ENCODE measurements at places on chromosomes 13 and 19.

GRCh38 chr13:31631071-31631470, 108.3 kb upstream of the RXFP2 start:
- no peak for DNase-seq

GRCh38 chr13:32542221-32542620, 3.6 kb upstream of the N4BP2L2 start:
- DNase-seq, result no peak

- no peak for DNase-seq
These were observed 22.2 kb downstream of the CNFN start for GRCh38 chr19:42367929-42368328.

- DNase-seq, result peak; percentile 68
These were observed 3.5 kb upstream of the CIRBP start for GRCh38 chr19:1265615-1266128.

DNA sequence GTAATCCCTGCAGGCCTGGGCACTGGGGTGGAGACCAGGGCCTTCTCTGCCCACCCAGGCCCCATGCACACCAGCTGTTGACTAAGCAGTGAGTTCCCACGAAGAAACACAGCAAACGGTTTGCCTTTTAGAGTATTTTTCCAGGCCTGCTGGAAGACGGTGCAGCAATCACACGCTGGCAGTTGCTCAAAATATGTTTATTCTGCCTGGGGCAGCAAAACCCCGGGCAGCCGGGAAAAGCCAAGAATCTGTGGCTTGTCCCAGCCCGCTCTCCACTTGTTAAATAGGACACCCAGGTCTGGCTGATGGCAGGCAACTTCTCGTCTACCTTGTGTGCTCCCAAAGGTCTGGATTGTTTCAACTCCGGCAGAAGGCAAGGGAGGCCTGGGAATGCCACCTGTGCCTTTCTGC, 40.8 kb downstream of the GGACT start:
- DNase-seq, result no peak

DNA sequence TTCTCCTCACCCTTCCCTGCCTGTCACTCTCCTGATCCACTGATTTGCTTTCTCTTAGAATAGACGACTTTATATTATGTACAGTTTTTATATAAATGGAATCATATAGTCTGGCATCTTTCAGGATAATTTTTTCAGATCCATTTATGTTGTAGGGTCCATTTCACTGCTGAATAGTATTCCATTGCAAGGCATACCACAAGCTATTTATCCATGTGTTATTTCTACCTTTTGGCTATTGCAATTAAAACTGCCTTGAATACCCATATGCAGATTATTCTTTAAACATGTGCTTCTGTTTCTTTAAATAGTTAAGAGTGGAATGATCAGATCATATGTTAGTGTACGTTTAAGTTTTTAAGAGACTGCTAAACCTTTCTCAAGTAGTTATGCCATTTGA, 17.8 kb upstream of the ZNF177 start:
- DNase-seq, result no peak

DNA sequence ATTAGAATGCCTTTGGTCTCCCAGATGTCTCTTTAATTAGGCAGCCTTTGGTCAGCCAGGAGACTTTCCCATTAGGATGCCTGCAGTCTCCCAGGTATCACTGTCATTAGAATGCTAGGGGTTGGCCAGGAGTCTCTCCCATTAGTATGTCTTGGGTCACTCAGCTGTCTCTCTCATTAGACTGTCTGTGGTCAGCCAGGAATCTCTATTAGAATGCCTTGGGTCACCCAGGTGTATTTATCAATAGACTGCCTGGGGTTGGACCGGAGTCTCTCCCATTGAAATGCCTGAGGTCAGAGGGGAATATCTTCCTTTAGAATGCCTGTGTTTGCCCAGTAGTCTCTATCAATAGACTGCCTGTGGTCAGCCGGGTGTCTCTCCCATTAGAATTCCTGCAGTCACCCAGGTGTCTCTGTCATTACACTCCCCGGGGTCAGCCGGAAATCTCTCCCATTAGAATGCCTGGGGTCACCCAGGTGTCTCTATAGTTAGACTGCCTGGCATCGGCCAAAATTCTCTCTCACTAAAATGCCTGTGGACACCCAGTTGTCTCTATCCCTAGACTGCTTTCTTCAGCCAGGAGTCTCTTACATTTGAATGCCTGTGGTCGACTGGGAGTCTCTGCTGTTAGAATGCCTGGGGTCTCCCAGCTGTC, 1460.3 kb downstream of the UQCRFS1 start:
- DNase-seq, result no peak

GRCh38 chr13:61453121-61453520, 37.5 kb upstream of the PCDH20 start:
- no peak for DNase-seq

GRCh38 chr13:21478881-21479808, 20.0 kb upstream of the ZDHHC20 start:
- DNase-seq, result peak; percentile 64

GRCh38 chr19:4678881-4679790, 9.0 kb upstream of the MYDGF start:
- DNase-seq, result no peak
